Activated effector memory CD4-positive, alpha-beta T cell treated with Interleukin-2 at 50 U/mL for 16 hours (primary cell): ENCODE measurements at places on chromosomes 6 and 20.

DNA sequence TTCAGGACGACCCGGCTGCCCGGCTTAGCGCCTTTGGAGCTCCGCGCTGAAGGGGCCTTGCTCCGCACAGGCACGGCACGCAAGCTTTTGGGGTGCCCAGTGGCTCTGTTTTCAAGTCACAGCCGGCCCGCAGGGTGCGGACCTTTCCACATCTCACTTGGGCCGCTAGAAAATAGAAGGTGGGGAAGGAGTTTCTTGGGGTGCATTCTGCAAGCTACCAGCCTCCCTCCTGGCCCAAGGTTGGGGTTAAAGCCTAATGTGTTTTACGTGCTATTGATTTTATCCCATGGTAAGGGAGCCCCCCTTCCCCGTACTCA lies 561 bp downstream of the KAT14 start:
- DNase-seq: no peak

- no peak for DNase-seq
Measured at GRCh38 chr20:10524034-10524476, 89.0 kb downstream of the SLX4IP start.

DNA sequence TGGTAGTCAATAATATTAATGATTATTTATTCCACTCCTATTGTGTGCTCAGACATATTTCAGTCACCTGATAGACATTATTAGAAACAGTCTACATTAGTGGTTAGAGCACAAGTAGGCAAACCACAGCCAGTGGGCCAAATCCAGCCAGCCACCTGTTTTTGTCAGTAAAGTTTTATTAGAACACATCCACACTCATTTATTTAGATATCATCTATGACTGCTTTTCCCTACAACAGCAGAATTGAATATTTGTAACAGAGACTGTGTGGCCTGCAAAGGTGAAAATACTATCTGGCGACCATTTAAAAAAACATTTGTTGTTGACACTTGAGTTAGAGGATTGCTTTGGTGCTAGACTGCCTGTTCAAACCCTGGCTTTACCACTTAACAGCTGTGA lies 220.0 kb upstream of the ZFP64 start:
- DNase-seq: no peak

DNA sequence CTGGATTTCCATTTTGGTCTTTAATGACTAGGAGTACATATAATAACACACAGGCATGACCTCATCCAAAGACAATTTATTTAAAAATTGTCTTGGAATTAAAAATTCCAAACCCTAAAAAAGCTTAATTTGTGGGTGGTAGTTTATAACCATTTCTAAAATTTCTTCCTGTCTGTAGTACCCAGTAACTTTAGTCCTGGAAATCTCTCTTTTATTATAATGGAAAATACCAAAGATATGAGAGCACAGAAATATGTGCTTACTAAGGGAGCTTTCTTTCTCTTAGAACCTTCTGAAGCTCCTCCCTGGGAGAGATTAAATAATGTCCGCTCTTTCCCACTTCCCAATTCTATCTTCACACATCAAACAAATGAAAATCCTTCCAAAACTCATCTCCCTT lies 70.5 kb upstream of the PRL start:
- DNase-seq: no peak

- DNase-seq: no peak
Measured at GRCh38 chr6:167452338-167453081, 127.6 kb downstream of the TTLL2 start.

GRCh38 chr6:130725551-130725950 lies 101.7 kb upstream of the SMLR1 start:
- DNase-seq: no peak

- DNase-seq: no peak
Measured at GRCh38 chr20:61303217-61303616, 51.2 kb downstream of the CDH4 start.

DNA sequence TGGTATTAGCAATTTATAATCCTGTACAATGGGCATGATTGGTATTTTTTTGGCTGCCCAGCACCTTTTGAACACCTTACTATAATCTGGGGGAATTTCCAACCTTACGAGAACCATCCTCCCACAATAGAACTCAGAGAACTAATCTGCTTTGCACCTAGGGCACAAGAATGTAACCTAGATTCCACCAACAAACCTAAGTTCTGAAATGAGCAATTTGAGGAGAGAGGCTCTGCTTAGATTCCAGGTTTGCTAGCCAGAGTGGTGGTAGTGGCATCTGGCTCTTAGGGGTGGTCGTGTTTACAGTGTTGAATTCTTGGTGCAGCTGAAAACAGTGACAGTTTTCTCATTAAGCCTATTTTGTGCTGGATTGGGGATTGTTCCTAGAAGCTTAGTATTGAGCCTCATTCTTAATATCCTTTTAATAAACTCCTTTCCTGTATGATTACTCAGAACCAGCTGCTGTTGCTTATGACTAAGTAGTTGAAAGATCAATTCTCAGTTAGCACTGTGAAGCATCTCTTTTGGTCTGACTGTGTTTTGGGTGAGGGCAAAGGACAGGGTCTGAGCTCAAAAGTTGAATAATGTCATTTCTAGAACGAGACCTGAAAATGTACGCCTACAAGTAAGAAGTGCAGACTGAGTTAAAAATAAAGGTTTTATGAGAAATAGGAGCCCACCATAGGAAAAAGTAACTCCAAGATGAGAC lies 385.6 kb downstream of the CDKAL1 start:
- no peak for DNase-seq

DNA sequence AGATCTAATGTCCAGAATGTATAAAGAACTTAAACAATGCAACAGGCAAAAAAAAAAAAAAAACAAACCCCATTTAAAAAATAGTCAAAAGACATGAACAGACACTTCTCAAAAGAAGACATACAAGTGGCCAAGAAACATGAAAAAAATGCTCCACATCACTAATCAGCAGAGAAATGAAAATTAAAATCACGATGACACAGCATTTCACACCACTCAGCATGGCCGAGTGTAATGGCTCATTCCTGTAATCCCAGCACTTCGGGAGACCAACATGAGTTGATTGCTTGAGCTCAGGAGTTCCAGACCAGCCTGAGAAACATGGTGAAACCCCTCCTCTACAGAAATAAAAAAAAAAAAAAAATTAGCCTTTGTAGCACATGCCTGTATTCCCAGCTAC lies 701.4 kb upstream of the NRSN1 start:
- DNase-seq: no peak
